ENCODE measurements at places on chromosomes 7 and 10.
A peak's percentile ranks its signal among the peaks of the same experiment; 100 is the strongest.

GRCh38 chr7:127322832-127323493 lies 69.5 kb downstream of the ZNF800 start:
- no peak for DNase-seq

- no peak for DNase-seq
These were observed 79.7 kb upstream of the ELN start for GRCh38 chr7:73948287-73948686.

DNA sequence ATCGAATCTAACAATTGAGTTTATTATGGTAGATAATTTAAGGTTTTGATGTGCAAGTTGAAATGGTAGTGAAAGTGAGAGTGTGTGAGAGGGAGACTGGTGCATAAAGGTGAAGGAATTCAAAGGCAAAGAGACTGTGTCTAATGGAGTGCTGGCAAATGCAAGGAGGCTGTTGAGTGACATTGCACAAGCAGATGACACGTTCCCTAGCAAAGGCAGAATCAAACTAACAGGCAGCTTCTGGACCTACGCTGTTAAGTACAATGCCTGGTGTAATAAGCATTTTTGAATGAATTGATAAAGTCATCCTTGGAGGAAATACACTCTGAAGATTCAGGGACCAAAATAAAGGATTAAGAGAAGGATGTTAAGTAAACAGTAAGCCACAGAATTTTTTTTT lies 11.7 kb upstream of the GPR141 start:
- no peak for DNase-seq

DNA sequence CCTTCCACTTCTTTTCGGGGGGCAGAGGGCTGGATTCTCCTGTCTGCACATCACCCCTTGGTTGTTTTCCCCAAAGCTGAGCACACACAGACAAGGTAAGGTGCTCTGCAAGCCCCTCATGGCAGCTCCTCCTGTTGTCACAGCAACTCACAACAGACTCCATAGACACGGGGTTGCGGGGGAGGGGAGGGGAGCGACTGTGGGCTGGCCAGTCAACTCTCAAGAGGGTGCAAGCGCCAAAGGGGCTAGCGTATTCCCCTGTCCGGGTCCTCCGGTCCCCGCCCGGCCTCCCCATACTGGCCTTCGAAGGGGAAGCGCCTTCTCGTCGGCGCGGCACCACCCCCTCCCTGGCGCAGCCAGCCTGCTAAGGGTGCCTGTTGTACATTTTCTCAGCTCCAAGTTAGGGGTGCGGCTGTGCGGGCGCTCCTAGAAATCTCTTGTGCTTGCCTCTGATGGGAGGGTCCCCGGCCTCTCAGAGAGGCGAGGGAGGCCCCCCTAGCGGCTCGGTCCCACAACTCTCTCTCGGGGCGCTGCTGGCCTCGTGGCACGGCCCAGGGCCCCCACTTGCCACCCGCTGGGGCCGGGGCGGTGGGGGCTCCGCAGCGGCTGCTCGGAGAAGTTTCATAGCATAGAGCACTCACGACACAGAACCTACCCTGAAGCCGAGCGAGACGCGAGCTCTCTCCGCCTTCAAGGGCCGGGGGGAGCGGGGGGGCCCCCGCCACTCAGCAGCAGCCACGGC lies 498 bp downstream of the RHOBTB1 start:
- DNase-seq = peak; percentile 30
